ENCODE measurements at places on chromosomes 5 and 9.

DNA sequence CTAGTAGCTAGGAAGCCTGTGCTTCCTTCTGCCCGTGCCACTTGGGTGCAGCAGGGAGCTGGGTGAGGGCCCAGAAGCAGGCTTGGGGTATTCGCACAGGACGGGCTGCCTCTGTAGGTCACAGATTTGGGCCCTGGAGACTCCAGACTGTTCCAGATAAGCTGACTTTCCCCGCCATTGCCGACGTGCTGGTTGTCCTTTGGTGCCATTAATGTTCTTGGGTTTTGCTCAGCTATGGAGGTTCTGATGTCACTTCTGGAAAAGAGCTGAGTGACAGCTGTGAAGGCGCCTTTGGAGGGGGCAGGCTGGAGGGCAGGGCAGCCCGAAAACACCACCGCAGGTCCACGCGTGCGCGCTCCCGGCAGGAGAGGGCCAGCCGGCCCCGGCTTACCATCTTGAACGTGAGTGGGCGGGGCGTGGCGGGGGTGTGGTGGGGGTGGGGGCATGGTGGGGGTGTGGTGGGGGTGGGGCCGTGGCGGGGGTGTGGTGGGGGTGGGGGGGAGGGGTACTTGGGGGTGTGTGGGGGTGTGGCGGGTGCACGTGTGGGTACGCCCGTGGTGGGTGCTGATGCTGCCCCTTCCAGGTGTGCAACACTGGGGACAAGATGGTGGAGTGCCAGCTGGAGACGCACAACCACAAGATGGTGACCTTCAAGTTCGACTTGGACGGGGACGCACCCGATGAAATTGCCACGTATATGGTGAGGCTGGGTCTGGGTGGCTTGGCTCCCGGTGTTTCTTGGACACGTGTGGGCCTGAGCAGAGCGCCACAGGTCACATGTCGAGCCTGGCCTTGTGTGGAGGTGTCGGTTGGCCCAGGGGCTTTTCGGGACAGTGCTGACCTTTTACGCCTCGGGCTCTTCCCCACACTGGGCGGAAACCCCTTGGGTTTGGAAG, 79.6 kb downstream of the WNK2 start:
- DNase-seq = no peak

GRCh38 chr9:90064971-90065370, 460.2 kb downstream of the GADD45G start:
- no peak for DNase-seq

DNA sequence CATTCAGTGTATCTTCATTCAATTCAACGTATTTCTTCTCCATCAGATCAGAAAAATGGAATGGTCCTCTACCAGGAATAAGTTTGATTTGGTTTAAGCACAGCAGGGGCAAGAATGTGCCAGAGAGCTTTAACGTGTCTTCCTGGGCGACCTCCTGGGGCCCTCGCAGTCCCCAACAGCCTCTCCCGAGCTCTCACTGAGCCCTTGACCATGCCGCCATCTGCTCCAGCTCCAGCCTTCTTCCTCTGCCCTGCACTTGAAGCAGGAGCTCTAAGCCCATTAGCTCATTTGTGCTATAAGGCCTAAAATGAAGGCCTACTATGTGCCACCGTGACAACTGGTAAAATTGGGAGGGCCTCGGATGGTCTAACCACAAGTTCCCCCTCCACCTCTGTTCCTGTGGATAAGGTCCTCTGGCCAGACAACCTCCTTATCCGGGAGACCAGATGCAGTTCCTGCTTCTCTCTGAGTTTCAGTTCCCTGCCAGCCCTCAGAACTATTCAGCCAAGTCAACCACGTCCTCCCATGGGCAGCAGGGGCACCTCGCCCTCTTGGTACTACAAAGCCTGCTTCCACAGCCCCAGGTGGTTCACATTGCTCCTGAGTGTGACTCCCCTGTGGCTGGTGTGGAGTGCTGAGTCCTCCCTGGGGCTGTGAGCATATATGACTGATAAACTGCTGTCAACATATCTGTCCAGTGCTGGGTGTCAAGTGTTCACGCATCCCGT, 35.8 kb downstream of the C5orf15 start:
- DNase-seq = no peak

DNA sequence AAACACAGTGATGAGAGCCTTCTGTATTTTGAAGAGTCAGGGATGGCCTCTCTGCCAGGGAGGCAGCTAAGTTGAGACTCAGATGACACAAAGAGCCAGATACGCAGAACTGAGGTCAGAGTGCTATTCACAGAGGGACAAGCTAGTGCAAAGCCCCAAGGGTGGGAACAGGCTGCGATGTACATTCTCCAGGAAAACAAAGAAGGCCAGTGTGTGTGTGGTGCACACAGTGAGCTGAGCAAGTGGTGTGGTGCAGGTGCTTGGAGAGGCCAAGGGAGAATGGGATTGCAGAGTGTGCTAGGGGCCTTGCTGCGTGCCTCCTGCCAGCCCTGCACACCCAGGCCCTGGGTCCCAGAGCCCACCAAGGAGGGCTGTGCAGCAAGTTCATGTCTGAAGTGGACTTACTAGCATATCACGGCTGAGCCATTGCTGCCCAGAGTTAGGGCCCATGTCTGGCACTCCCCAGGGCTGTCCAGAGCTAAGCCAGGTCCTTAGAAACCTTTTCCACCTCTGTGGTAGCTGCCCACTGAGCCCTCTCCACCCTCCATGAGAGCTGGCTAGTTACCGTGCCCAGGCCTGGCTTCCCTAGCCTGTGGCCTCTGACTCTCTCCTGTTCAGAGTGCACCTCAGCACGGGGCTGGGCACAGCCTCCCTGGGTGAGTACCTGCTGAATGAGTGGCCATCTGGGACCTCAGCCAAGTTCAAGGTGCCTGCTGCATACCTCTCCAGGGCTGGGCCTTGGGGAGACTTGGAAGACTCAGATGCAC, 9.3 kb downstream of the SLC25A48 start:
- no peak for DNase-seq

DNA sequence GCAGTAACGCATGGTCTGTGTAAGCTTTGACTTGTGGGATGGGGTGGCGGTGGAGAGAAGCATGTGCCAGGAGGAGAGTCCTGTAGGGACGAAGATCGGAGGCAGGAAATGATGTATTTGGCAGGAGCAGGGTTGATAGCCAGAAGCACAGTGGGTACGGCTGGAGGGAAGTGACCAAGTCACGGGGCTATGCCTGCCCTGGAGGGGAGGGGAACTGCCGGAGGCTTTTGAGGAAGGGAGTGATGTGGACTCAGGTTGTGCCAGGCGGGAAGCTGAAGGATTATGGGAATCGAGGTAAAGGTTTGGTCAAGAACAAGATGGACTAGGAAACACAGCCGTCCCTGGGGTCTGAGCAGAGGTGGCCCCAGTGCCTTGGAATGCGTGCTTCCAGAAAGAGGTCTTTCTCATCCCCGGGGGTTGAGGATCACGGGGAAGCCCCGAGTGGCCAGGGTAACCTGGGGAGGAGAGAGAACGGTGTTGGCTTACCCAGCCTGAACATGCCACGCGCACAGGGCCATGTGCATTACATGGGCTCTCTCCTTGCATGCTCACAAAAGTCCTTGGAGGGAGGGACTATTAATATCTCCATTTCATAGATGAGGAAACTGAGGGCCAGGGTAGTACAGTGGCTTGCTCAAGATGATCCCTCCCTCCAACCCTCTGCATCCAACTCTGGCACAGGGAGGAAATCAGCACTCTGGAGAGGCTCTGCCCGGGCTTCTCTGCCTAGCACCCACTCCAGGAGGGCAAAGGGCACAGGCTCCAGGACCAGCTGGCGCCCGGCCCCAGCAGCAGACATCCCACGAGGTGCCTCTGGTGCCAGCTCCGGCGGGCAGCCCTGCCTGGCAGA, 253.8 kb downstream of the PBX3 start:
- DNase-seq = peak; percentile 9

DNA sequence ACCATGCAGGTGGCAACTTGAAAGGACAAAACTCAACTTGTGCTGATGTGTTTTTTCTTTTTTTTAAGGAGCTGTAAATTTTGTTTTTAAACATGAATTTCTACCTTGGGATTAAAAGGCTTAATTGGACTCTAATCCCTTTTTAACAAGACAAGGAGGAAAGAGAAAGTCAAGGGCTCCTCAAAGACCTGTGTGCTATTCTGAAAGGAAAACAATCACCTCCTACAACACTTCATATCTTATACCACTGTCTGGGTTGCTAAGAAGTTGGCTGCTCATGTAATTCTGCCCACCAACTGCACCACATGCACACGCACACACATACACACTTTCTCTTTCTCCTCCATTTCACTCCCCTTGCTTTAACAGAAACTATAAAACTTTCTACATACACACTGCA, 78.6 kb downstream of the SH3RF2 start:
- no peak for DNase-seq

GRCh38 chr5:124477577-124477976, 268.9 kb downstream of the ZNF608 start:
- no peak for DNase-seq

DNA sequence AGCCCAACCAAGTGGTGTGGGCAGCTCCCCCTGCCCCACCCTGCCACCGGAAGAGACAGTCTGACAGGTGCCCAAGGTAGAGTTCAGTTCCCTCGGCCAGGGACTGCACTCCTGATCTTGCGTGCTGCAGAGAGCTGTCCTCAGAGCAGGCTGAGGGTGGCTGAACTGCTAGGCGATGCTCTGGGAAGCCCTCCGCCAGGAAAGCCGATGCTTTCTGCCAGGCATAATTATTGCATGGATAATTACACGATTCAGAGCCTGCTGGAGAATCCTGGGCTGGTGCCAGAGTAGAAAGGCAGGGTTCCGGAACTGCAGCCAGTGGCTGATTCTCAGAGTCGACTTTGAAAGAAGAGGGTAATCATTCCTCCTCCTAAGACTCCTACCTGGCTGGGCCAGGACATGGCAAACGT, 19.3 kb downstream of the KCNIP1 start:
- DNase-seq = peak; percentile 66

DNA sequence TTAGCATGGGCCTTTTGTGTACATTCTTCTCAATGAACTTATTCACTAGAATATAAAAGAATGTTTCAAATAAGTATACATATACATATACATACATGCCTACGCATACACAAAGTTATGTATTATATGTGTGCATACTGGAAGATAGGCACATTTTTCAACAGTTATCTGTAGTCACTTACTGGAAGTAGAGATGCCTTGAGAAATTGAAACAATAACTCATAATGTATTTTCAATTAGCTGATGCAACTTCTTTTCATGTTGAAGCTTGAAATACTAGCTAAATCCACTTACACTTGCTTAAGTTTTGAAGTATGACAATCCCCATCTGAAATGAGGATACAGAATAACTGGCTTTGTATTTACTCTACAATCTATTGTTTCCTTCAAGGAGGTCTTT, 469.0 kb upstream of the PTGER4 start:
- no peak for DNase-seq

DNA sequence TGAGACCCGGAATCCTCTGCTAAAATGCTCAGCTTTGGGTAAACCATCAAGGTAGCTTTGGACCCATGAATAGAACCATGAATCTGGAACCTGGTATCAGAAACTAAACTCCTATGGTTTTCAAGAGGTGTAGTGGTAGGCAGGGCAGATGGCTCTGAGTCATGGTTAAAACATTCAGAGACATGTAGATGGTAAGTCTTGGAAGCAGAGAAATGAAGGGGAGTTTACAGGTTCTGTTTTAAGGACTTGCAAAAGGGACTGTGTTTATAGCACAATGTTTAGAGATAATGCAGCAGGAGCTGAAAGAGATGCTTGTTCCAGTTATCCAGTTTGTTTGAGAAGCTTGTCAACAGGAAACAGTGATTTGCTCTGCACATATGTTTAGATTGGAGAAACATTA, 36.0 kb upstream of the FBN2 start:
- DNase-seq = no peak

- no peak for DNase-seq
These were observed 43.6 kb downstream of the GNAQ start for GRCh38 chr9:77987880-77988525.

DNA sequence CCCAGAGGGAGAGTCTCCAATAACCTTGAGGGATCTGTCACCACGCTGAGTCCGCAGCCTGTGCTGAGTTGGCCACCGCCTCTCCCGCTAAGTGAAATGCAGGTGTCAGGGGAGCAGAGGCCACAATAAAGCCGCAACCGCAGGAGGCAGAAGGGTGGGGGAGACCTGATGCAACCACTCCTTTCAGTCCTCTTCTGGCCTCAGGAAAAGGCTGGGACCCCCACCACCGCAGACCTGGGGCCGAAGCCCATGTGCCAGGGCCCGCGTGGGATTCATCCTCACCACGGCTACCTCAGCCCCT, 576 bp downstream of the MAP1B start:
- DNase-seq = no peak

DNA sequence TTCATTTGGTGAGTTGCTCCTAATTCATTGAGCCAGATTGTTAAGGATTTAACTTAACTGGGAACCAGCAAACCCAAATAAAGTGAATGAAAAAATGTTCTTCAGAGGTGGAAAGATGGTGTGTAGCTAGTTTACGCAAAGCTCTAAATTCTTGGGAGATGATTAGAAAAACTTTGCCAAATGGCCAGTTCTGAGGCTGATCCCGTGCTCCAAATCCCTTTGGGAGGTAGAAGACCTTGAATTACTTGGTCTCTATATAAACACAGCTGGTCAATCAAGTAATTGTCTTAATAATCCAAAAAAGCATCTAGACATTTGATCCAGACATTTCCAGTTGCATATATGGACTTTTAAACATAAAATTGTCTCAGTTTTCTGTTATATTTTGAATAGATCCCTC, 11.4 kb downstream of the ACTL7B start:
- no peak for DNase-seq

- no peak for DNase-seq
These were observed 235.5 kb downstream of the ARHGEF28 start for GRCh38 chr5:73861313-73861988.

All from dorsolateral prefrontal cortex (tissue), 122 donors.